H4 (cell line): ENCODE measurements at places on chromosomes 1 and 21. TPM values are rescaled to one million over a fixed set of nuclear protein-coding genes. Genes with fewer than 3 reads are reported as not detected.

The SAMD13 gene
- 0.29 and 2.3 TPM in 2 replicates for total RNA-seq

The PTPN22 gene
- 0.62 and 0.68 TPM in 2 replicates for total RNA-seq

The FALEC gene
- not detected in 2 replicates for total RNA-seq

The FCRL6 gene
- total RNA-seq = not detected in 2 replicates

The INSRR gene
- not detected in 2 replicates for total RNA-seq

The CA14 gene
- total RNA-seq = not detected in 2 replicates

The OR2AK2 gene
- not detected in 2 replicates for total RNA-seq

The TRNP1 gene
- 3.1 and 3.3 TPM in 2 replicates for total RNA-seq

The IGSF3 gene
- total RNA-seq = 10.7 and 10.8 TPM in 2 replicates

The GJA8 gene
- total RNA-seq = not detected in 2 replicates

The SPRR1A gene
- not detected in 2 replicates for total RNA-seq

The PROK1 gene
- not detected in 2 replicates for total RNA-seq

The ADAMTSL4 gene
- 0.80 and 1.1 TPM in 2 replicates for total RNA-seq

The TGFB2 gene
- total RNA-seq = 14.7 and 18.7 TPM in 2 replicates

The C1orf115 gene
- total RNA-seq = not detected in 2 replicates

The OR2T35 gene
- total RNA-seq = not detected in 2 replicates

The OR2M5 gene
- not detected in 2 replicates for total RNA-seq
